ENCODE measurements at places on chromosomes 6 and 20.

DNA sequence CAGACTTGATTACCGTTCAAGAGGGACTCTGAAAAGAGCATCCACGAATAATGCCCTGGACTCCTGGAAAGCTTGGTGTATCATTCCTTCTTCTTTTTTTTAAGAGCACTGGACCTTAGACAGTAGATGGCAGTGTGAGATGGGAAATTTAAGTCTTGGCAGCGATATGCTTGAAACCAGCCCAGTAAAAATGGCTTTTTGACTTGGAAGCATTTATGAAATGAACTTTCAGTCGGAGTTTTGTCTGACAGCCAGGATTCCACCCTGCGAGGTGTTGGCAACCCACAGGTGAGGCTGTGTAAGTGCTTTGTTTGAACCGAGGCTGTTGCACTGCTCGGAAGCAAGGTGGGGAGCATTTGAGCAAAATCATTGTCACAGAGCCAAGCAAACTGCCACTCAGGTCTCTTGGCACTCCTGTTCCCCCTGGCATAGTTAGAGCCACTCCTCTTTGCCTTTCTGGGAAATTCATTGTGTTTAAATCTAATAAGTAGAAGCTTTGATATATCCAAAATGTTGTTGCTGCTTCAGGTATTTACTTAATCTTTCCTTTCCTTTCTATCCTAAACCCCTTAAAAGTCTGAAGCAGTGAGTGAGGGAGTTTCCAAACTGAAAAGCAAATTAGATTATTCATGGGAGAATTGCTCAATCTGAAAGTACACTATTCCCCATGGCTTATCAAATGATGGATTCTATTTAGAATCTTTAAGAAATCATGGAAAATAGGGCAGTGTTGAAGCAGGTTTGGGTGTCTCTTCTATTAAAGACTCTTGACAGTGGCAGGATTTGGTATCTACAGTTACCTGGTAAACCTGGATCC lies 272.8 kb upstream of the SLC35B3 start:
- DNase-seq, result no peak

DNA sequence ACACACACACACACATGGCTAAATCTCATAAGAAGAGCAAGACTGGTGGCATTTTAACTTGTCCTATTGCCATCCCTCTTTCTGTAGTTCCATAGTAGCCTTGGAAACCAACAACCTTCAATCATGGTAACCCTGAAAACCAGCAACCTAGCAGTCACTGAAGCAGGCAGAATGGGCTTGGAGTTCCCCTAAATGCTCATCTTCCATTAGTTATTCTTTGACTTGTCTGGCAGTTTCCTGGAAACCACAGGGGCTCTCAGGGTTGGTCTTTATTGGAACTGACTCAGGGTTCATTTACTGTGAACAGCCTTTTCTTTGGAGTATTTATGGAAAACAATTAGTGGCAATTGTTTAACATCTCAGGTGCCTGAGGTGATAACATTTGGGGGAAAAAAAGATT lies 19.4 kb upstream of the BRPF3 start:
- DNase-seq, result no peak

- DNase-seq, result no peak
Measured at GRCh38 chr6:89118931-89119330, 1.1 kb upstream of the SRSF12 start.

DNA sequence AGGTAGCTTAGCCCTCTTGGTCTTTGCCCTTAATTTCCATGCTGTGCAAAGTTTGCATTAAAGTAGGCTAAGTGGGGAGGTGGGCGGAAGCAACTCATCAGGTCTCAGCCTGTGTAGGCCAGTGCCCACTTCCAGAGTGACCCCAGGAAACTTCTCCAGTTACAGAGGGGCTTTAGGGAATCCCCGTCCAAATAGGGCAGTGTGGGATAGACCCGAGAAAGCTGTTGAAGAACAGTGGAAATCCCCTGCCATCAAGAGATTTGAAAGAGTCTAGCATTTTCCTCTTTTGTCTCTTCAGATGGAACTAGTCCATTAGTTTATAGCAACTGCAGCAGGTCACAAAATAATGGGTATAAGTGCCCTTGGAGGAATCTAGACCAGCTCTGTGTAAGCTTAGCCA lies 20.2 kb downstream of the SF3B5 start:
- DNase-seq, result no peak

DNA sequence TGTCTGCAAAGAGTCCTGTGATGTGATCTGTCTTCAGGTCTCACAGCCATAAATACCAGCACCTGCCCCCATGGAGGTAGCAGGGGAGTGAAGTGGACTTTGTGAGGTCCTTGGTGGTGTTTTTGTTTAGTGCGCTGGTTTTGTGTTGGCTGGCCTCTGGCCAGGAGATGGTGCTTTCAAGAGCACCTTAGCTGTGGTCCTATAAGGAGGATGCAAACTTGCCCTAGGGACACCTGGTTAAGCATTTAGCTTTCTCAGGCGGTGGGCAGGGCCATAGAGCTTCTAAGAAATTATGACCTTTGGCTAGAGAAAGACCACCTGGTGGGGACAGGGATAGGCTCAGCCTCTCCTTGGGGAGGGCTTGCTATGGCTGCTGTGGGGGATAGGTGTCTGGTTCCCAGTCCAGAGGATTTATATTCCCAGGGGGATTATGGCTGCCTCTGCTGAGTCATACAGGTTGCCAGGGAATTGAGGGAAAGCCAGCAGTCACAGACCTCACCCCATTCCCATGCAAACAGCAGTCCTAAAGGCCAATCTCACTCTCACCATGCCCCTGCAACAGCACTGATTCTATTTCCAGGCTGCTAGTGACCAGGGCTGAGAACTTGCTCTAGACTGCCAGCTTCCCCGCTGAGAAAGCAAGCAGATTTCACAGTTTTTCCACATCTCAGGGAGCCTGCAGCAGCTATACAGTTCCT lies 259.3 kb downstream of the TFAP2B start:
- no peak for DNase-seq

- no peak for DNase-seq
Measured at GRCh38 chr6:165969184-165969583, 198.5 kb downstream of the TBXT start.

- DNase-seq, result no peak
Measured at GRCh38 chr20:61090541-61090940, 161.5 kb upstream of the CDH4 start.

DNA sequence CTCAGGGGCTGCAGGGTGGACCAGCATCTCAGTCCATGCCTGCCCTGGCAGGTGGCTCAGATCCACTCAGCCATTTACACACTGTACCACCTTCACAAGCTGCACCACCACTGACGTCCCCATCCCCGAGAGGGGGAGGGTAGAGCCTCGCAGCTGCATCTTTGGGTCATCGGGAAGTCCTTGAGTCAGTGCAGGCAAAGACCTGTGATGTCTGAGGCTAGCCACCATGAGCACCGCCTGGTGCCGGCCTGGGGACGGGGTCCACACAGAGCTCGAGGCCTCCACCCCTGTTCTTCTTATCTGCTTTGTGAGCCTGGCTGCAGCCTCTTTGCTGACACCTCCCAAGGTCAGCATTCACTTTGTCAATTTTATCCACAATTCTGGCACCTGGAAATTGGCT lies 141.4 kb downstream of the PHACTR3 start:
- no peak for DNase-seq

- no peak for DNase-seq
Measured at GRCh38 chr6:67854098-67854497, 781.0 kb upstream of the ADGRB3 start.

- no peak for DNase-seq
Measured at GRCh38 chr6:158619922-158620801, 24.4 kb downstream of the DYNLT1 start.

GRCh38 chr6:25133568-25133967 lies 145.6 kb upstream of the CARMIL1 start:
- DNase-seq, result no peak

GRCh38 chr6:10933126-10933525 lies 46.3 kb downstream of the SYCP2L start:
- DNase-seq, result no peak

- no peak for DNase-seq
Measured at GRCh38 chr6:53643481-53643965, 22.0 kb downstream of the KLHL31 start.

DNA sequence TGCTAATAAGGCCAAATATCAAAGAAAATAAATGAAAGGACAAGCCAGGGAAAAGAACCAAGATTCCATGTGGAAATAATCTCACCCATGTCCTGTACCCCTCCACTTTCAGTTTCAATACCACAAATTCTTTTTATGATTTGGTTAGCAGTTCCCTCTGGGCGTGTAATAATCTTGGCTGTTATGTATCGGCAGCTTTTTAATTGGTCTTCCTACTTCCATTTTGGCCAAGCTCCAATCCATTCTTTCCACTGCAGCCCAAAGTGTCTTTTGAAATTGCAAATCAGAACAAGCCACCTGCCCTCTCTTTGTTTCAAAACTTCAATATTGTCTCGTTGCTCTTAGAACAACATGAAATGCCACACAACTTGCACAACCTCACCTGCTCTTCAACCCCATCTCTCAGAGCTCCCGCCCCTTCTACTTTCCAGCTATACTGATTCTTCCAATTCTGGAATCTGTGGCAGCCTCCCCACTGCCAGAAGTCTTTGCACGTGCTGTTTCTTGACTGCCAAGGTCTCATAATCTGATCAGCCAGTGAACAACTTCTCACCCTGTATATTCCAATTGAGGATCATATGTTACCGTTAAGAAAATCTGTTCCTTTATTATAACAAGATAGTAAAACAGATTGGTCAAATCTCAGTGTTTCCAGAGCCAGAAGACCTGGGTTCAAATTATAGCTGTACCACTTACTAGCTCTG lies 354.5 kb downstream of the CBLN4 start:
- DNase-seq, result no peak

DNA sequence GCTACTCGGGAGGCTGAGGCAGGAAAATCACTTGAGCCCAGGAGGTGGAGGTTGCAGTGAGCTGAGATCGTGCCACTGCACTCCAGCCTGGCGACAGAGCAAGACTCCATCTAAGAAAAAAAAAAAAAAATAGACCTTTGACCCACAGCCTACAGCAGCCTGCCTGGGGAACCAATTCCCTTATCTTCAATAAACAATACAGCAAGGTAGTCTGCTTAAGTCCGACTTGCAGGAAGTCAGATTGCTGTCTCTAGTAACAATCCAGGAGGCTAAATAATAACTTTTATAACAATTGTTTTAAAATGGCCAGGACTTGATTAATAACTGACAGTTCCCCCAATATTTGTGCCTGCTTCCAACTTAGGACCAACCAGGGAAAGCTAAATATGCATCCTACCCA lies 13.3 kb upstream of the HLA-DRA start:
- no peak for DNase-seq

GRCh38 chr6:132142768-132143167 lies 191.6 kb upstream of the CCN2 start:
- DNase-seq, result no peak

DNA sequence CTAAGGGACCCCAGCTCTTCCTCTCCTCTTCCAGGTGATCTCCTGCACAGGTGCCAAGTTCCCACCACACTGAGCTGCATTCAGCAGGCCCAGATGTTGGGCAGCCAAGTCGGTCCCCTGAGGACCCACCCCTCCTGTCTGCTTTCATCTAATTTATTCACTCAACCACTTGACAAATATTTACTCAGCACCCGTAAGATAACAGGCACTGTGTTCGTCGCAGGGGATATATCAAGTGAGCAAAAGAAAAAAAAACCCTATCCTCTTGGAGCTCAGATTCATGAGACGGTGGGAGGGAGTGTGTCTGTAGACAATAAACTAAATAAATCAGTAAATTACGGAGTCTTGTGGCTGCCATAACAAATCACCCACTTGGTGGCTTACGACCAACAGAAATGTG lies 143.6 kb downstream of the MRPL14 start:
- no peak for DNase-seq

DNA sequence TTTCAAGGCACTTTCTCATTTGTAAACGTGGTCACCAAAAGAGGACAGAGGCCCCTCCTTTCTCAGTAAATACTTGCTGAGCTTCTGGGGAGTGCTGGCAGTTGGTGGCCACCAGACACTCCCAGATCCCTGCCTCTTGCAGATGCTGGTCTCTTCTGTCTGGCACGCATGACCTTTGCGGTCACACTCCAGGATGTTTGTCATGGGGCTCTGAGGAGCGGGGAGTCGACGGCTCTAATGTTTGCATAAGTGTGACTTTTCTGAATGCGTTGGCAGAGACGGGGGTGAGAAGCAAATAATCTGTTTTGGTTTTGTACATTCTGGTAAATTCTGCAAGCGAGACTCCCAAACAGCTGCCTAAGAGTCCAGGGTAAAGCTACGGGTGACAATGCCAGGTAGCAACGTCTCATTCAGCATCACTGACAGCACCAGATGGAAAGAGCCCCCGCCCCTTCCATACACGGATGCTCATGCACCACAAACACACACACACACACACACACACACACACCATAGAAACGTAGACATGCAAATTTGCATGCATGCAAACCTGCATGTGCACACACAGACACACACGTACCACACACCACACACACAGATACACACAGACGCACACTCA lies 101.1 kb downstream of the YTHDF1 start:
- DNase-seq, result no peak

DNA sequence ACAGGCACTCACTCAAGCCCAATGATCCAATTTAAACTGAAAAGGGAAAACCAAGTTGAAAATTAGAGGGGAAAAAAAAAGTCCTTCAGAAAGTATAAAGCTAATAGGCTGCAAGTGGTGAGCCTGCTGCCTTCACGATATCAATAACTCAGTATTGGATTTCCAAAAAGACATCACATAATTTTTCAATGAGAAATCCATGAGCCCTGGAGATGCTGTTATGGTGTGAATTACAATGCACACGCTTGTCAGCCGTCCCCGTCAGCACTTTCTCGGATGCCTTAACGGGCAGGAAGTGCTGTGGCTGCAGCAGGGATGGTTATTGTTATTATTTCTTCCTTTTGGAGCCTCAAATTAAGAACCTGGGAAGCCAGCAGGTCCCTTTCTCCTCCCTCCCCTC lies 138.5 kb downstream of the DHX35 start:
- DNase-seq, result no peak

- no peak for DNase-seq
Measured at GRCh38 chr20:53055367-53056067, 83.4 kb downstream of the TSHZ2 start.

- DNase-seq, result no peak
Measured at GRCh38 chr6:121617388-121617787, 181.9 kb downstream of the GJA1 start.

- no peak for DNase-seq
Measured at GRCh38 chr20:57619051-57619831, 985 bp downstream of the ZBP1 start.

DNA sequence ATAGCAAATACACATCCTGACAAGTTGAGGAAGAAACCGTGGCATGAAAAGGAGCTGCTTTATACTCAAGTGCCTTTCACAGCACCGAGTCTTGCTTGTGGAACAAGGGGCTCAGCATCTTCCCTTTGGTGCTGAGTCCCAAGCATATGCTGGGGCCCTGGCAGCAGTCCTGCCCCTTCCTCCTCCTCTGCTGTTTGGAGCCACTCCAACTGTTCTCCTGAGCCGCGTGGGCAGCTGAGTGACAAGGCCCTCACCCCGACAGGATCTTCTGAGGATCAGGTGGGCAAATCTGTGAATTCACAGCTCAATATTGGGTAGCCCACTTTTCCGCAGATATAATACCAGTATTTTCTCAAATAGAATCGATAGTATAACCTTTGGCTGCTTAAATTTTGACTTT lies 24.7 kb downstream of the DACT2 start:
- DNase-seq, result no peak

GRCh38 chr6:158867381-158868121 lies 48.4 kb upstream of the EZR start:
- no peak for DNase-seq

- no peak for DNase-seq
Measured at GRCh38 chr20:50690650-50691572, at the start of gene RIPOR3. Gene RIPOR3, minus strand, starts transcription at chr20:50691542. Its CDS starts 414 bp downstream, at chr20:50691128.

- DNase-seq, result no peak
Measured at GRCh38 chr6:111070105-111071005, 16.9 kb upstream of the SLC16A10 start.

GRCh38 chr6:44800171-44800783 lies 412.8 kb downstream of the CDC5L start:
- DNase-seq, result no peak

All from T-helper 2 cell (primary cell).